ENCODE measurements at places on chromosomes 3 and 15.

DNA sequence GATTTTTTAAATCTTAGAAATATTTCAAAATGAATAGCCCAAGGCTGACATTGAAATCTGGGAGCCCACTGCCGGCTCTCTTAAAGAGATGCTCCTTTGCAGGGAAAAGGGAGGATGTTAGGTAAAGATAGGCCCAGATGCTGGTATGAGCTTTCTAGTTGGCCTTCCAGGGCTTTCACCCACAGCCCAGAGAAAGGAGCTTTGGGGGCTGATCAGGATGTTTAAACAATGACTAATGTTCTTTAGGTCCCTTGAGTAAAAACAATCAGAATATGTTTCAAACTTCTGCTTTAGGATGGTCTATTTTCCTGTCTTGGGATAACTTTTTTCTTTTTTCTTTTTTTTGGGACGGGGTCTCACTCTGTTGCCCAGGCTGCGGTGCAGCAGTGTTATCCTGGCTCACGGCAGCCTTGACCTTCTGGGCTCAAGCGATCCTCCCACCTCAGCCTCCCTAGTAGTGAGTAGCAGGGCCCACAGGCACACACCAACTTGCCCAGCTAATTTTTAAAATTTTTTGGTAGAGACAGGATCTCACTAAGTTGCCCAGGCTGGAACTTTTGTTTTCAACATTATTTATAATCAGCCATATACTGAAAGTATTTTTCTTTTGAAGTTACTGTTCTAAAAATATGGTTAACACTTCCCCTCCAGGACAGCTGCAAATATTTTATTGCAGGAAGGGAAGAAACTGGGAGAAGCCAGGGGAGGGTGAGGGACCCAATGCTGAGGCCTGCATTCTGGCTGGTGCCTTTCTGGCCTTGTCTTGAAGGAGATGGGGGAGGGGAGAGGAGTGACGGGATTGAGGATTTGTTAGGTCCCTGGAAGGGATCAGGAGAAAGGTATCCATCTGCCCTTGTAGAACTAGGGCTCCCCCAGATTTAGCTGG lies 70.1 kb downstream of the TRAK1 start:
- peak; percentile 31 for DNase-seq

GRCh38 chr3:55828712-55829111 lies 341.6 kb upstream of the WNT5A start:
- DNase-seq: peak; percentile 8

- no peak for DNase-seq
These were observed 60.5 kb downstream of the XXYLT1 start for GRCh38 chr3:195210266-195210973.

GRCh38 chr3:193564012-193564411 lies 9.3 kb upstream of the ATP13A4 start:
- peak; percentile 24 for DNase-seq

DNA sequence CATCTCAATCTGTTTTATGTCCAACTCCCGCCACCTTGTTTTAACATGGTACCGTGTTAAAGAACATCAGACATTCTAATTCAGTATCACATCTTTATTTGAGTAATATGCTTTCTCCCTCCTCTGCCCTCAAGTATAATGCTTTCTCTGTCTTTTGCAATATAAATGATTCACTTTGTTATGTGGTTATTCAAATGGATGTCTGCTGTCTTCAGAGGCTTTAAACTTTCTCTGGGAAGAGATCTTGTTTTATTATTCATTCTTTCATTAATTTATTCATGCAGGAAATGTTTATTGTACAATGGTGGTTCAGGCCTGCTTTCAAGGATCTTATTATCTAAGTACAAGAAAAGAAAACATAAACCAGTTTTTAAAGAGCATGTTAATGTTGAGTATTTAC lies 57.1 kb downstream of the RAP2B start:
- no peak for DNase-seq

- no peak for DNase-seq
These were observed 1.5 kb downstream of the ST8SIA2 start for GRCh38 chr15:92395098-92395635.

GRCh38 chr3:115499666-115500065 lies 123.6 kb upstream of the GAP43 start:
- no peak for DNase-seq

- DNase-seq: no peak
These were observed 102.2 kb downstream of the AQP9 start for GRCh38 chr15:58240191-58240932.

DNA sequence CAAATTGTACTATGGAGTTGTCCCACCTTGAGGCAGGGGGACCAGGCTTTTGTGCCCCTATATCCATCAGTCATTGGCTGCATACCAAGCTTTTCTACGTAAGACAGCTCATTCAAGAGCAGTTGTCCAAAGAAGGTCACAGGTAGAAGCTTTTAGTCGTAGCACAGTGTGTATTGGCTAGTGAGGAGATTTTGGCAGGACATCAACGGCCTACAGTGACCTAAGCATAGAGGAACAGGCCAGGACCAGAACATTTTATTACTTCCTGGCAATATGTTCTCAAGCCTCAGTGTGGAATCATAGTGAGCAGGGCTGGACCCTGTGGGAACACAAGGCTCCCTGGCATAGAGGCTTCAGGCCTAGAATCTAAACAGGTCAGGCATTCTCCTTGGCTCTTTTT lies 105.4 kb upstream of the ANKRD28 start:
- DNase-seq: no peak

- DNase-seq: peak; percentile 91
These were observed 67.4 kb downstream of the GRIP2 start for GRCh38 chr3:14472471-14473351.

- no peak for DNase-seq
These were observed 1019.4 kb upstream of the ALCAM start for GRCh38 chr3:104347291-104347690.

DNA sequence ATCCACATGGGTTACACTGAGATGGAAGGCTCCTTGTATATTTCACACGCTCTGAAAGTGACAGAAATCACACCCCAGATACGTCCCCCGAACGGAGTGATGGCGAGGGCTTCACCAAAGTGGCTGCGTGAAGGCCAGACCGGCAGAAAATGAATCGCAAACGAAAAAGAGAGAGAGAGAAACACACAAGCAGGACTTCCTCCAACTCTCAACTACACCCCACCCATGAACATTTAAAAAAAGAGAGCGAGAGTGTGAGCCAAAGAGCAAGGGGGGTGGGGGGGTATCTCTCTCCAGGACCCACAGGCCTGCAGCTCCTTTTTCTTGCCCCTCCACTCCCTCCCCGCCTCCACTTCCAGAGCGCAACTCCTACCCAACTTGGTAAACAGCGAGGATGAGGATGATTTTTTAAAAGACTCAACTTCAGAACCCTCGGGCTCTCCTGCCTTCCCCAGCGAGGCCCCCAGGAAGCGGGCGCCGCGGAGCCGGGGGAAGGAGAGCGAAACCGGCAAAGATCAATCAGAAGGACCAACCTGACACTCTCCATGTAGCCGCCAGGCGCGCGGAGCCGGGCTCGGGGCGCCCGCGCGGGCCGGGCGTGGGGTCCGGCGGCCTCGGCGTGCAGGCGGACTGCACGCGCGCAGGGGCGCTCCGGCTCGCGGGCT lies 519.1 kb downstream of the FOXP1 start:
- peak; percentile 54 for DNase-seq

DNA sequence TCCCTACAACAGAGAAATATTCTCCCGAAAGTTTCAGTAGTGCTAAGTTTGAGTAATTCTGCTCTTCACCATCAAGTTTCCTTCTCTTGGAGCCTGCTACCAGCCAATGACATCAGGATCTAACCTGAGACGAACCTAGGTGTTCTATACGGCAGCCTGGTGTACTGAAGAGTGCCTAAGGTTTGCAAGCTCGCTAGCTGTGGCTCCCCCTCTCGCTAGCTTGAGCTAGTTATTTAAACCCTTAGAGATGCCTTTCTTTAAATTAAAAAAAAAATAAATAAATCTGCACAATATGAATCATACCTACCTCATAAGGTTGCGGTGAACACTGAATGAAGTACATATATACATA lies 1.4 kb upstream of the COL8A1 start:
- DNase-seq: peak; percentile 70

DNA sequence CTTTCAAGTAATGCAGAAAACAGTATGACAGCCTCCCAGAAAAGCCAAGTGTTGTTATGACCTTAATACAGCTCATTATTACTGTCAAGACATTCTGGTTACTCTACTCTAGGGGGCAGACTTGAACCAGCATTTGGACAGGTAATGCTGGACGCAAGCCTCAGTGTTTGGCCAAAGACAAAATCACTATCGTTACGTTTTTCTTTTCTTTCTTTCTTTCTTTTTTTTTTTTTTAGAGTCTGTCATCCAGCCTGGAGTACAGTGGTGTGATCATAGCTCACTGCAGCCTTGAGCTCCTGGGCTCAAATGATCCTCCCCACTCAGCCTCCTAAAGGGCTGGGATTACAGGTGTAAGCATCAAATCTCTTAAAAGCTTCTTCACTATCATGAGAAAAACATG lies 29.4 kb upstream of the TMEM45A start:
- peak; percentile 68 for DNase-seq

DNA sequence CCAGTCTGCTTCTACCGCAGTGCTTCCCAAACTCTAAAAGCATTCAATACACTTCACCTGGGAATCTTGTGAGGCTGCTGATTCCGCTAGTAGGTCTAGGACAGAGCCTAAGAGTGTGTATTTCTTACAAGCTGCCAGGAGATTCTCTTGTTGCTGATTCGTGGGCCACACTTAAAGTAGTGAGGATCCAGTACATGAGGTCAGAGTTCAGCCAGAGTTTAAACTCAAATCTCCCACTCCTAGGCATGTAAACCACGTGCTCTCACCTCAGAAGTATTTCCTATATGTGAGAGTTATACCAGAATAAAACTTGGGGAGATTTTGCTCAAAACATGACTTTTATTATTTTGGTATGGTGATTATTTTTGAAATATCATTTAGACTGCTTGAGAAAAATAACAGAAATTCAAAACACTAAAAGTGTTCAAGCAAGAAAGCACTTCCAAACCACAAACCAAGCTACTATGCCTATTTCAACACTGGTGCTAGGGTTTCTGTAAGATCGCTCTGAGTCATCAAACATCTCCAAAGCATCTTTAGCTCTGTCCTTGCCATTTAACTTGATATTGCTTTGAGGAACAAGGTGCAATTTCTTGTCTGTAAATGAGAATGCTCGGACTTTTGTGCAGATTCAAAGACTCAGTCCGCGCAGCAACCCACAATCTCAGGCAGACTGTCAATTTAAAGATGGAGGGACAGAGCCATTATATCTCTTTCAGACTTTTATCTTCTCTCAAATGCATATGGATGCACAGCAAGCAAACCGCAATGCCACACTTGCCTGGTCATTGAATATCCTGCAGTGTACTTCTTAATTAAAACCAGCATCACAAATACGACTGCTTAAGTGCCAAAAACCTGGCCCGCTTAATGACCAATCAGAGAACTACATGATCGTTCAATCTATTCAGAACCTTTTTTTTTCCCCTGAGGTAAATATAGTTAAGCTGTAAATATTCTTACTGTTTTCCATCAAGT lies 59.8 kb downstream of the AGTR1 start:
- no peak for DNase-seq

- DNase-seq: peak; percentile 55
These were observed 12.7 kb downstream of the TKT start for GRCh38 chr3:53243165-53243564.

GRCh38 chr15:101445562-101446517 lies 43.7 kb downstream of the PCSK6 start:
- peak; percentile 61 for DNase-seq

GRCh38 chr15:25703726-25704125 lies 159.4 kb downstream of the ATP10A start:
- DNase-seq: no peak

GRCh38 chr15:64131547-64131946 lies 20.0 kb upstream of the SNX22 start:
- no peak for DNase-seq

- DNase-seq: peak; percentile 33
These were observed 18.8 kb upstream of the JMJD7 start for GRCh38 chr15:41809121-41809520.

DNA sequence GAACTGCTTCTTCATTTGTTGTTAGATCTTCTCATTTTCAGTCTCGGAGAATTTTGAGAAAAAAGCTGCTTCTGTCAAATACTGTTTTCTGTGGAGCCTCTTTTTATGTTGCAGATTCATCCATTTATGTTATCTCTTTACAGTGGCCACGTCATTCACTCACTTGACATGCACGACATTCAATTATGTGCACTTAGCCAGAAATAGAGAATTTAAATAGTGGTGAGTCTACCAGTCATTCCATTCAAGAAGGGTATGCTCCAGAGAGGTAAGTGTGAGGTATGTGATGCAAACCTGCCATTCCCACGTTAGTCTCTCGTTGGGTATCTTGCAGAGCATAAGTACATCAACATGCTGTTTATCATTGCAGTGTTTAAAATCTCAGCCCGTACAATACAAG lies 9.8 kb downstream of the ARPP19 start:
- DNase-seq: no peak

- no peak for DNase-seq
These were observed 623.4 kb upstream of the SGO1 start for GRCh38 chr3:20809356-20809755.

GRCh38 chr15:84911879-84912660 lies 27.6 kb downstream of the SLC28A1 start:
- DNase-seq: peak; percentile 57

GRCh38 chr3:150521463-150521862 lies 24.8 kb downstream of the SERP1 start:
- DNase-seq: no peak

DNA sequence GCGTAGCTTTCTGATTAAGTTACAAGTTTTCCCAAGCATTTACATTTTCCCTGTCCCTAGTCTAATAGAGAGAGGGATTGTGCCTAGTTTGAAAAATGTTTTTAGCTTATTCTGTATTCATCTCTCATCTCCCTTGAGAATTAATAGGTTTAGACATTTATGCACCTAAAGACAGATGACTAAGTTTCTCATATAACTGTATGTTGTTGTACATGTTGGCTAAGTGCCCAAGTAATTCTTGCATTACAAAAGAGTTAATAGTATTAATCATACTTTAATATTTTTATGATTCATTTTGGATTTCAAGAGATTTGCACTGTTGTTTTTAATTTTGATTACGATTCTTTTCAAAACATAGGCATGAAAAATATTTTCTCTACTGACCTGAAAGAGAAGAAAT lies 109.0 kb upstream of the TBL1XR1 start:
- DNase-seq: no peak

DNA sequence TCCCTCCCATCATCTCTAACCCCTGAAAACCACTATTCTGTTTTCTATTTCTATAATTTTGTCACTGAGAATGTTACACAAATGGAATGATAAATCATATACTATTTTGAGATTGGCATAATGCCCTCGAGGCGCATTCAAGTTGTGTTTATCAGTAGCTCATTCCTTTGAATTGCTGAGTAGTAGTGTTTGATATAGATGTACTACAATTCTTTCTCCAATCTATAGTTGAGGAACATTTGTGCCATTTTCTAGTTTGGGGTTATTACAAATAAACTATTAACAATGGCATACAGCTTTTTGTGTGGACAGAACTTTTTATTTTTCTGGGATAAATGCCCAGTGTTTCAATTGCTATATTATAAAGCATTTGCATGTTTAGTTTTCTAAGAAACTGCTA lies 86.0 kb downstream of the CCR1 start:
- DNase-seq: no peak

GRCh38 chr3:69250014-69250413 lies 127.6 kb upstream of the LMOD3 start:
- DNase-seq: no peak

Measured in Daoy (cell line).